ENCODE measurements at places on chromosomes 16 and 17.

DNA sequence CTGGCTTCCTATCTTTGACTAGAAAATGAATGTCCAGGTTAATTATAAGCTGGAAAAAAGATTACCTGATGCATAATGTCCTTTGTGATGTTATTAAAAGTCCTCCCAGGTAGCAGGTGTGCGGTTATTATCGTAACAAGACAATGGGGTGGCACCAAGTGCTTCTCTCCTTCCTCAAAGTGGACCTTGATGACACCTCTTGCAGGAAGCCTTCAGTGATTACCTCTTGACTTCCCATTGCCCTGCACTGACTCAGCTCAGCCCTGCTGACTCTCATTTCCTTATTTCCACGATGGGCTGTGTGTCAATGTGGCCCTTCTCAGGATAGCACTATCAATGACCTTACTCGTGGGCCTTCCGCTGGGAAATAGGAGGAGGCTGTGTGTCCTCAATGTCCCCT, 477.4 kb upstream of the CCL2 start:
- DNase-seq: no peak

- DNase-seq: no peak
Measured at GRCh38 chr17:10126616-10127501, 71.5 kb downstream of the GAS7 start.

GRCh38 chr16:27572711-27573110, 22.8 kb downstream of the KATNIP start:
- no peak for DNase-seq

- no peak for DNase-seq
Measured at GRCh38 chr17:45115015-45115625, 17.2 kb downstream of the PLCD3 start.

- no peak for DNase-seq
Measured at GRCh38 chr17:80758481-80759376, 214.1 kb downstream of the RPTOR start.

GRCh38 chr17:13807103-13807502, 205.4 kb upstream of the HS3ST3A1 start:
- DNase-seq: no peak

- no peak for DNase-seq
Measured at GRCh38 chr17:39212841-39213480, 12.8 kb downstream of the STAC2 start.

DNA sequence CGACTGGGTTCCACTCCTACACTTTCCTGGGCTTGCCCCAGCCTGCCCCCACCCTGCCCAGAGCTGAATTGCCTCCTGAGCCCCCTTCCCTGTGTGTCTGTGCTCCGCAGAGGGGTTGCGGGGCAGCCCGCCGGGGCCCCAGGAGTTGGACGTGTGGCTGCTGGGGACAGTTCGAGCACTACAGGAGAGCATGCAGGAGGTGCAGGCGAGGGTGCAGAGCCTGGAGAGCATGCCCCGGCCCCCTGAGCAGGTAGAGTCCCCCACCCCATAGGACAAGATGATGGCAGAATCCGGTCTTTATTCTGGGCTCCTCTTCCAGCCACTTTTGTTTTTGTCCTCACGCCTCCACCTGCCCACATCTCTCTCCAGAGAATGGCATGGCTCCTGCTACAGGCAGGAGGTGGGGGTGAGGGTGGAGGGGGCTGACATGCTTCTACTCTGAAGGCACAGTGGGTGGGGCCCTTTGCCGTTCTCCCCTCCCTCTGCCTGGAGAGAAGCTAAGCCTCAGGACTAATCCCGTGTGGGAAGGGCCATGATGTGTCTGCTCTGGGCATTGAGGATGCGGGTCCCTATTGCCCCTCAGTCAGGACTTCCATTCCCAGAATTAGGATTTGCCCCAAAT, 3.5 kb downstream of the ACBD4 start:
- no peak for DNase-seq

DNA sequence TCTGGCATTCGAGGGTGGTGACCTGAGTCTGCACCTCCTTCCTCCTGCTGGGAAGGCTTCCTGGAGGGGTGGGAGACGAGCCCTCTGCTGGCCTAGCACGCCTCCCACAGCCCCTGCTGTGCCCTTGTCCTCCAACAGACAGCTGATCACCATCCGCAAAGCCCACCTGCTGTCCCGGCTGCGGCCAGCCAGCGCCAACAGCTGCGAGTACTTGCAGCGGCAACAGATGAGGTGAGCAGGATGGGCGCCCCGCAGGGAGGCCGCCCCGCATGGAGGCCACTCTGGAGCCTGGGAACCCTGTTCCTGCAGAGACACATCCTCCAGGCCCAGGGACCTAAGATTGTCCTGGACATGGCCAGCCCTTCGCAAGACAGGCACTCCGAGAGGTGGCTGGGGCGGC, 21.6 kb downstream of the UBALD1 start:
- no peak for DNase-seq

DNA sequence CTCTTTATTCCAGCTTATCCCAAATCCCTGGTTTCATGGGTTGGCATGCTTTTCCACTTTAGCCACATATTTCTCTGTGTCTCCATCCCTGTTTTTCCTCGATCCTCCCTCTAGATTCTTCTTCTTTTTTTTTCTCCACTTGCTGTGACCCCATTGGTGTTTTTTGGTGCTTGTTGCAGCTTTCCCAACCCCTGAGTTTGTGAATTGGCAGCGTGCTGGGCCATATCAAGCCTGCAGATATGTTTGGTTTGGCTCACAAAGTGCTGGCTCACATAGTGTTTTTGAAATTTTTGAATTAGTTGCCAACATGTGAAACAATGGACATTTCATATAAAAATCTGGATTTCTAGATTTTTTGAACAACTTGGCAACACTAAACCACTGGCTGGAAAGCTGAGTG, 8.8 kb downstream of the GPR139 start:
- no peak for DNase-seq
